ENCODE measurements at places on chromosomes 3 and 15.

DNA sequence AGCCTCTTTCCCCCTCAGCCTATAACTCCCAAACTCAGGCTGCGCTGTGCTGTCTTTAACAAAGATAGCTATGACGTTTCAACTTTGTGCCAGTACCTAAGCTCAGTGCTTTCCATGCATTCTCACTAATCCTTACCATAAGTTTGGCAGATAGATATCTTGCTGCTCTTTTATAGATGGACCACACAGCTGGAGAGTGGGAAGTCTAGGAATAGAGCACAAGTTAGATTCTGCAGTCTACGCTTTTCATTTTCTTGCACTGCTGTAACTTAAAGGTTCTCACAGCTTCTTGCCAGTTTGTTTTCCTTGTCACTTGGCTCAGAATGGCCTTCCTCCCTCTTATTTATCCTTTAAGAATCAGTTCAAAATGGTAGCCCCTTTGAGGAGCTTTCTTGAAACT, 468.8 kb downstream of the CNTN4 start:
- DNase-seq, result no peak

DNA sequence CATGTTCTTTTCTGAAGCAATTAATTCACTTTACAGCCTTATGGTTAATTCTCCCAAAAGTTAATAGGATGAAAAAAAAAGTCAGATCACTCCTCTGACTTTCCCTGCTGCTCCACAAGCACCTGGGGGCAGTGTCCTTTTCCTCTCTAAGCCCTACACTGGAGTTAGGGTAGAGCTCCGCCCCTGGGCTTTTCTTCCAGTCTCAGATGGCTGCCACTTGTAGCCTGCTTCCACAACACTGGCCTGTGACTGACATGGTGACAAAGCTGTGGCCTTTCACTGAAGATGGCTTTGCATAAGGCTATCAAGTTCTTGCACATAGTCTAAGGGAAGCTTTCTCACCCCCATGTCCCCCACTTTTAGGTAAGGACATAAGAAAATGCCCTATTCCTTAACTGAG, 1.3 kb upstream of the MON1A start:
- DNase-seq, result peak; percentile 87

DNA sequence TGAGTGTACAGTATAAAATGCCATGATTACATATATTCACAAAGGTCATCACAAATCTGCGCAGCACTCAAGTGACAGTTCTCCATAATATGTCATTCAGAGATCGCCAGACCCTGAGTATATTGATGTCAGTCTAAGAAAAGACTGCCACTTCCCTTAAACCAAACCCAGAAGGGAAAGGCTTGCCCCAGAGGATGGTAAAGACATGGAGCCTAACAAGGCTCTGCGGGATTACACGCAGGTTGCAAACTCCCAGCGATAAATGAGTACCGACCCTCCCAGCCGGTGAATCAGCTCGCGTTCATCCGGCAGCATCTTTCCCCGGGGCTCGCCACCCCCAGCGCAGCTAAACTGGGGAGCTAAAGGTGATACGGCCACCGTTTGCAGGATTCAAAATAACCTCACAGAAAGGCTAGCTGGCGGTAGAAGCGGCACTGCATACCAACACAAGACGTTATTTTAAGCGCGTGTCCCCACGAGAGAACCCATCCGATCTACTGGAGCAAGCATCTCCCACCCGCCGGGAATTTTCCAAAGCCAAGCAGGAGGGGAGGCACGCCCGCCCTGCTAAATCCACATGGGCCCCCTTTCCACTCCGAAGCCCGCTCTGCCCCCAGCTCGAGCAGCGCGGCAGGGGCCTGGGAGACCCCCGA, 643 bp downstream of the MYO5A start:
- peak; percentile 54 for DNase-seq

DNA sequence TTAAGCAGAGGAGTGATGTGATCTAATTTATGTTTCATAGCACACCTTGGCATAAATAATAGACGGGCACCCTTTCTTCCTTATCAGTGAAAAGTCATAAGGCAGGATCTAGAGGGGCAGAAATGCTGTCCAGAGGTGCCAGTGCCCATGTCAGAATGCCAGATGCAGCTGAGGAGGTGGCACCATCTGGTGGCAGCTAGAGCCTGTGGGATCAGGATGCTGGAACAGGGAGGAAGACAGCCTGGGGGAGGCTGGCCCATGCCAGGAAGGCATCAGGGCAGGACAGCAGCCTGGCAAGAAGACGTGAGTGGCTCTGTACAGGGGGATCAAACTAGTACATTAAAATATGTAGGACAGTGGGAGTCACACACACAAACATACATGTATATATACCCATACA, 16.5 kb downstream of the MYH15 start:
- DNase-seq, result peak; percentile 21

DNA sequence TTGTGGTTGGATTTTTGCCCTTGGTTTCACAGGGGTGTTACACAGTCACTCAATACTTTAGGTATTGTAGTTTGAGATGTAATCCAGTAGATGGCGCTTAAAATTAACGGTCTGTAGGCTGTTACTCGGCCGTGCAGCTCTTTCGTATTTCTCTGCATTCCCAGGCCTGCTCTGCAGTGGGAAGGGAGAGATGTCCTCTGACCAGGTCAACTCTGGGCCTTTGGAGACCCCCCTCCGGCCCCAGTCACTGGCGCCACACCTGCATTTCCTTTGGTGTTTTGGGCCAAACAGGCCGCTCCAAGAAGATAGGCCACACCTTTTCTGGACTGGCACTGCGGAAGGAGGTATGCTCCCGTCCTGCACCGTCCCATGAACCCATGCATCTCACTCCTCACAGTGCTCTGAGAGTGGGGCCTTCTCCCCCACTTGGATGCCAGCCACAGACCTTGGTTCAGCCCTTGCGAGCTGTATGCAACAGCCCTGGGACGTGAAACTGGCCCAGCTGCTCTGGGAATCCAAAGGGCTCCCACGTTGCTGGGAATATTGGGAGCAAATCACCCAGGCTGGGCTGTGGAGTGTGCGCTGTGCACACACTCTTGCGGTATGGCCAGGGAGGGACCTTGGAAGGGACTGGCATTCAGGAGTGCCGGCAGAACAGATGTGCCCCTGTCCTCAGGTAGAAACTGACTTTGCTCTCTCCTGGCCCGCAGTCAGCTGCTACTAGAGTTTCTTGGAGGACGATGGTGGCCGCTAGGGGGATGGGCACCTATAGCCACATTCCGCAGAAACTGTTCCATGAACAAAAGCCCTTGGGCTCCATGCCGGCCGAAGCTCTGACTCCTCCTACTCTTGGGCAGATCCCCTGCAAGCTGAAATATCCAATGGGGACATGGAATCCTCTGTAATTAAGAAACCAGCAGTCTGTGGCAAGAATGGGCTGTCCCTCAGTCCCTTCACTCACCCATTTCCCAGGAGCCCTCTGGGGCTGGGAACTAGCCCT, 410.5 kb upstream of the CADM2 start:
- peak; percentile 68 for DNase-seq

- no peak for DNase-seq
Observed at GRCh38 chr3:52388933-52389332, 56.0 kb downstream of the SEMA3G start.

GRCh38 chr15:47620960-47621681, 96.2 kb upstream of the SEMA6D start:
- no peak for DNase-seq

DNA sequence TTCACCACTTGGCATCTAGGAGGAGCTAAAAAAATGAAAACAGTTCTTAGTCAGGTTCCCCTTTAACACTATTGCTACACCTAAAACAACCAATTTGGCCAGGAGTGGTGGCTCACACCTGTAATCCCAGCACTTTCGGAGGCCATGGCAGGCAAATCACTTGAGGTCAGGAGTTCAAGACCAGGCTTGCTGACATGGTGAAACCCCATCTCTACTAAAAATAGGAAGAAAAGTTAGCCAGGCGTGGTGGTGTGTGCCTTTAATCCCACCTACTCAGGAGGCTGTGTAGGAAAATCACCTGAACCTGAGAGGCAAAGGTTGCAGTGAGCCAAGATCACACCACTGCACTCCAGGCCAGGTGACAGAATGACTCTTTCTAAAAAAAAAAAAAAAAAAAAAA, 124.1 kb downstream of the DGKG start:
- DNase-seq, result no peak

DNA sequence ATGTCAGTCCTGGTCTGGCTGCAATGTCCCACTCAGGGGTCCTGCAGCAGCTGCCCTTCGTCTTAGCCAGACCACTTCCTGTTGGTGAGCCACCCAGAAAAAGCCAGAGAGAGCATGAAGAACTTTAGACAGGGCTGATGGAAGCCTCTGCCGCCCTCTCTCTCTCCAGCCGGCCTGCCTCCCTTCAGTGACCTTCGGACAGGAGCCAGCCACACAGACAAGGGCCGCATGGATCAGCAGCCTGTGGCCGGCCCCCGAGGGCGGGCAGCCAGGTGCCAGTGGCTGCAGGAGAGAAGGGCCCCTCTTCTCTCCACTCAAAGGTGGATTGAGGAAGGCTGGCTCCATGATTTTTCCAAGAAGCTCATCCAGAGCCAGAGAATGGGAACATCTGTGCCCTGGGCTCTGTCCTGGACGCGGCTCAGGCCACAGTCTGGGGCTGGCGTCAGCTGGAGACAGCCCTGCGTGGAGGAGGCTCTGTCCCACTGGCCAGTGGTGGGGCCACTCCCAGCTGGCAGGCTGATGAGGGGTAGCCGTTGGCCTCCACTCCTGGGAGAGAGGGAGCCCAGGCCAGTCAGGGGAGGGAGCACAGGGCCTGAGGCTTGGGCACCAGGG, 42.9 kb downstream of the ISG20 start:
- DNase-seq, result no peak

GRCh38 chr3:151113343-151113742, 27.9 kb downstream of the MED12L start:
- DNase-seq, result no peak

GRCh38 chr3:32453346-32453745, 49.3 kb downstream of the CMTM6 start:
- no peak for DNase-seq

- no peak for DNase-seq
Observed at GRCh38 chr3:112397556-112397955, 64.6 kb downstream of the CD200 start.

- DNase-seq, result no peak
Observed at GRCh38 chr3:184600685-184601377, 39.2 kb downstream of the EPHB3 start.

- DNase-seq, result no peak
Observed at GRCh38 chr3:175020101-175020500, 161.0 kb downstream of the NAALADL2 start.

DNA sequence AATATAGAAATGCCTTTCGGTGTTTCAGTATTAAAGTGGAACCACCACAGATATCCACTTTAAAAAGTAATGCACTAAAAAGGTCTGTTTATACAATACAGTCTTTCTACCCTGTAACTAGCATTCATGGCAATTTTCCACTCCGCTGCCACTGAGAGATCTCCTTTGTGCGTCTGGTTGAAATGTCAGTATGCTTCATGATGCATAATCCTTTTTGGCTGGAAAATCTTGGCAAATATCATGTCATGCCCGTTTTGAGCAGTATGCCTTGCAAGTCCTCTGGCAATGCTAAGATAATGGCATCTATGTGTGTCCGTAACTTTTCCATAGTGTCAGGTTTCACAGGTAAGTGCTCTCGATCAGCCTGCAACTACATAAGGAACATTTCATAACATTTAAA, 30.8 kb upstream of the ARF4 start:
- DNase-seq, result no peak

GRCh38 chr15:43808960-43809678, 8.7 kb downstream of the HYPK start:
- no peak for DNase-seq

DNA sequence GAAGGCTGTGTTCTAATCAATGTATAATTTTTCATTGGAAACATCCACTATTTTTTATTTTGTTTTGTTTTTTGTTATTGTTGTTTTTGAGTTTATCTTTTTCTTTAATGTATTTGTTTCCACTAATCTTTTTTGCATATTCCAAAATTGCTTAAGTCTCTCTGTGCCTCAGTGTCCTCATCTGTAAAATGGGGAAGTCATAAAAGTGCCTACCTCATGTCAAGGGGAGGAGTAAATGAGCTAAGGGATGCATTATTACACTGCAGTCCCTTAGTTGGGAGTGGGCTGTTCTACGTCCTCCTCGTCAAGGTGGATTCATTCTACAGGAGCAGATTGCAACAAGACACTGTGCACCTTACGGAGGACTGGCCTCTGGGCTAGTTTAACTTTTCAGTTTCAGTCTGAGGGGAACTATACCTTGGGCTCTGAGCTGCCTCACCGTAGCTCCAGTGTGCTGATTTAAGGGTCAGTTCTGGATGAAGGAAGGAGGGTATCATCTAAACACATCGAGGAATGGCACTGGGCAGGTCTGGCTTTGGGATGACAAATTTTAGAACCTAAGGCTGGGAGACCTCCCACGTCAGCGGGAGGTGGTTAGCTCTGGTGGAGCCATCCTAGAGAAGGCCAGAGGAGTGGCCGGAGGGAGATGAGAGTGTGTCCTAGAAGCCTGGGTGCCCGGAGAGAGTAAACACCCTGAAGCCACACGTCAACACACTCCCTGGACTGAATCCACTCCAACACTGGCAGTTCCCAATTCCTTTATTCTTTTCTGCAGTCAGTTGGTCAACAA, 5.1 kb upstream of the SRP14 start:
- DNase-seq, result no peak

GRCh38 chr3:80097674-80098073, 329.9 kb upstream of the ROBO1 start:
- DNase-seq, result no peak

DNA sequence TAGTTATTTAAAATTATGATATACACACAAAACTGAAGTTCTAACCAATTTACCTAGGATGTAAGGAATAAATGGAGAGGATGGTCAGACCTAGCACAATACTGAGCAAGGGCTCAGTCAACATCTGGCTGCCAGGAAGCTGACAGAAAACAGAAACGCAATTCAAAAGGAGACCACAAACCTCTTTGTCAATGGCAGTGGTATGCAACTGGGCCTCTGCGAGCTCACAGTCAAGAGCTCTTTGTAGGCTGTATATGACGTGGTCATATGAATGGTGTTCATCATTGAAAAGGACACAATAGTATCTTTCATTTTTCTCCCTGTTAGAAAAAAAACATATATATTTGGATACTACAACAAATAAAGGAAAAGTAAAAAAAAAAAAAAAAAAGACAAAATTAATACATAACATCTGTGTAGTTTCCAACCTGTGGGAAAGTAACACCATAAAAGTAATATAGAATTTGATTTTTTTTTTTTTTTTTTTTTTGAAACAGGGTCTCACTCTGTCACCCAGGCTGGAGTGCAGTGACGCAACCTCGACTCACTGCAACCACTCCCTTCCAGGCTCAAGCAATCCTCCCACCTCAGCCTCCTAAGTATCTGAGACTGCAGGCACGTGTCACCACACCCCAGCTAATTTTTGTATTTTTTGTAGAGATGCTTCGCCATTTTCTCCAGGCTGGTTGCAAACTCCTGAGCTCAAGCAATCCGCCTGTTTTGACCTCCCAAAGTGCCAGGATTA, 37.9 kb downstream of the UBR1 start:
- no peak for DNase-seq

GRCh38 chr3:106794442-106794841, 582.8 kb upstream of the CCDC54 start:
- no peak for DNase-seq

GRCh38 chr3:133197619-133198018, 159.4 kb downstream of the TMEM108 start:
- no peak for DNase-seq
